ENCODE measurements at places on chromosomes 11 and 22.
A peak's percentile ranks its signal among the peaks of the same experiment; 100 is the strongest.

GRCh38 chr11:69200331-69201065 lies 44.8 kb downstream of the SMIM38 start:
- DNase-seq, result no peak

GRCh38 chr11:75031771-75032549 lies 43.2 kb downstream of the NEU3 start:
- DNase-seq, result peak; percentile 75

DNA sequence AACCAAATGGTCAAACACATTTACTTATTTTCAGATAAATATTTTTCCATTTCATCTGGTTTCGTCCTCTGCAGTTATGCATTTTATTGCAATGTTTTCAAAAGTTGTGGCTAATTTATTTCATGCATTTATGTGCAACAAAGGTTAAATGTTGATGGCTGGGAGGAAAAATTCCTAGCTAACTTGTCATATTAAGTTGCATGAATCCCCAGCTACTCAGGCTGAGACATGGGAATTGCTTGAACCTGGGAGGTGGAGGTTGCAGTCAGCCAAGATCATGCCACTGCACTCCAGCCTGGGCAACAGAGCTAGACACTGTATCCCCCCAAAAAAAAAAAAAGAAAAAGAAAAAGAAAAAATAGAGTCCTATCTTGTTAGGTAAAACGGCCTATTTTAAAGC lies 1862.4 kb upstream of the RAG2 start:
- no peak for DNase-seq

DNA sequence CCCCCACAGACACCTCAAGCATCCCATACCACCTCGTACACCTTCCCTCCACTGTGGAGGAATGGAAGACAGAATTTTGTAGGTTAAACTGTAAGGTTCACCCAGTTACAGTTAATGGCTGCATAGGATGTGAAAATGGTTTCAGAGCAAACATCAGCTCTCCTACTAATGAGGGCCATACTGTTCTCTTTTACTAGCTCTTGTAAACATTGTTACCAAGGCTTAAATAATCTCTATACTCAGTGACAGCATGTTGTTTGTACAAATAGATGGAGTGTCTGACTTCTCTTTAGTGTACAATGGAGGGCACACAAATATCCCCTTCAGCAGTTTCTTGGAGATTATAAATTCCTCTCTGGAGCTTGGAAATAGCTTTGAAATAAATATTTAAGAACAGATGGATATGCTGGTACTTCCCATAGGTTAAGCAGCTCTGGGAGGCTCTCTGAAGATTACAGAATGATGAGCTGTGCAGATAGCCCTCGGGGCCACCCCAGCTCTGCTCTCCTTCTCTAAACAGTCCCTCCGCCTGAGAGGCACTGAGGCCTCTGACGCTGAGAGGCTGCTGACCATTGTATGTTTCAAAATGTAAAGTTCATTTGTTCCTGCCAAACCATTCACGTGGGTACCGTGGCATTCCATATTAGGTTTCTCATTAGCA lies 25.7 kb downstream of the TTC12 start:
- no peak for DNase-seq

GRCh38 chr22:45413368-45414211 lies at the start of the genes RIBC2 and SMC1B:
RIBC2 (plus strand) TSS chr22:45413693; CDS start chr22:45413887, 194 bp downstream.
SMC1B (minus strand) TSS chr22:45413599; CDS start chr22:45413567, 32 bp downstream.
- DNase-seq, result peak; percentile 74

DNA sequence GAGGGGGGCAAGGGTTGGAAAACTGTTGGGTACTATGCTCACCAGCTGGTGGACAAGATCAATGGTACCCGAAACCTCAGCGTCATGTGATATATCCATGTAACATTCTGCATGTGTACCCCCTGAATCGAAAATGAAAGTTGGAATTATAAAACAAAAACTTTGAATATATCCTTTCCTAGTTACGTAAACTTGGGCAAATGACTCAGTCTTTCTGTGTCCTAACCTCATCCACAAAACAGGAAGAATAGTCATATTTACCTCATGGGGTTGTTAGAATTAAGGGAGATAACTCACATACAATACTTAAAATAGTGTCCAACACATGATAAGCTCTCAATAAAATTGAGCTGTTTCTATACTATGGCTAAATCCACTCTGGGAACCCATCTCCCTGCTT lies 620.1 kb upstream of the KIRREL3 start:
- DNase-seq, result no peak

- peak; percentile 51 for DNase-seq
Observed at GRCh38 chr11:65165410-65166317, 4.4 kb upstream of the SPDYC start.

GRCh38 chr22:44597616-44598015 lies 99.6 kb upstream of the RTL6 start:
- DNase-seq, result no peak

- DNase-seq, result no peak
Observed at GRCh38 chr11:69828971-69829344, 9.7 kb upstream of the FGF3 start.

- no peak for DNase-seq
Observed at GRCh38 chr11:73260127-73260457, 12.0 kb upstream of the P2RY6 start.

- DNase-seq, result no peak
Observed at GRCh38 chr11:69574608-69575255, 66.2 kb upstream of the CCND1 start.

- DNase-seq, result no peak
Observed at GRCh38 chr11:75796091-75796435, 18.9 kb upstream of the UVRAG start.

GRCh38 chr11:128361451-128362020 lies 225.8 kb downstream of the ETS1 start:
- DNase-seq, result peak; percentile 22

DNA sequence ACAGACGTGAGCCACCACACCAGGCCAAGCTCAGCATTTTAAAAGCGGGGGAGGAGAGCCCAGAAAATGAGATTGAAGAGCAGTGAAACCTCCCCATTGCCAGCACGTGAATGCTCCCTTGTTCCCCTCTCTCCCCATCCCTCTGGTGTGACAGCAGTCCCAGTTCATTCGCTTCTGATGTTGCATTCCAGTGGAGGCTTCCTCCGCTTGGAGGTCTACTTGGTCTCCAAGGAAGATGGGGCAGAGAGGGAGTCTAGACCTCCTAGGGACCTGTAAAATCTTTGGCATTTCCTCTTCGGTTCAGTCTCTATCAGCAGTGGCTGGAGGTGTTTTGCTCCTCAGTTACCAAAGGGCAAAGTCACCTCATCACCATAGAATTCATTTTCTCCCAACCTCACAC lies 30.2 kb upstream of the EP300 start:
- DNase-seq, result no peak
